ENCODE measurements at places on chromosomes 16 and 17. TPM values are rescaled to one million over a fixed set of nuclear protein-coding genes. Genes with fewer than 3 reads are reported as not detected.

GRCh38 chr17:81253358-81254131, 14.4 kb downstream of the NDUFAF8 start:
- peak; percentile 44 for DNase-seq

GRCh38 chr16:25020112-25020631, 5.0 kb upstream of the ARHGAP17 start:
- no peak for DNase-seq

- DNase-seq: peak; percentile 81
These were observed 130.8 kb downstream of the CA10 start for GRCh38 chr17:52027620-52028295.

DNA sequence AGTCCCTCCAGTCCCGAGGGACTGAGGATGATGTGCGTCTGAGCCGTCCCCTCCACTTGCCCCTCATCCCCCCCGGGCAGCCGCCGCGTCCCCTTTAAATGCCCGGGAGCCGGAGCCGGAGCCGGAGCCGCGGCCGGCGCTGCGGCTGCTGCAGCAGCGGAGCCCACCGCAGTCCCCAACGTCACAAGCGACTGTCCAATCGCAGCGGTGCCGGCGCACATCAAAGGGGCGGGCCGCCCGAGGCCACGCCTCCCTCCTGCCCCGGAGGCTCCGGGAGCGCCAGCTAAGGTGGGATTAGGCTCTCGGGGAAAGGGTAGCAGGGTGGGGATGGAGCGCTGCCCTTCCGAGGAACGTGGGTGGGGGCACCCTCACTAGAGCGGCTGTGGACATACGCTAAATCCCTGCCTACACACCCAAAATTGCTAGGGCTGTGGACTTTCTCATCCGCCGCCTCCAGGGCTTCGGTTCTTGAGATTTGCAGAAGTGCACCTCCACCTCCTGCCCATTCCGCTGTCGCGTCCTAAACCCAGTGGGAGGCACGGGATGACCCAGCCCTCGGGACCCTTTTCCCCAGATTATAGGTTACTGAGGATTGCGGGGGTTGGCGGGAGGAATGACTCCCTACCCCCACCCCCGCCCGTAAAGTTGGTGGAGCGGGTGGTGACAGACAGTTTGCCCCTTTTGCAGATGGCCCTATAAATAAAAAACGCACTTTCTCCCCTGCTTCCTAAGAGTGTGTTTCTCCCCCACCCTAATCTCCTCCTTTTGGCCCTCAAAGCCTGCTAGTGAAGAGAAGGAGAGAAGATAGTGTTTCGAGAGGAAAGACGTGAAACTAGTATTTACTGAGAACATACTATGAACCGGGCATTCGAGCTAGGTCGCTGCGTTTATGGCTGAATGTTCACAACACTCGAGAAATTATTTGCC, at the start of gene PHOSPHO1:
Gene PHOSPHO1 (minus strand): TSS at position 152 of the 927 bp plus-strand sequence. CDS start 4,096 bp downstream, outside the sequence.
- peak; percentile 87 for DNase-seq

- no peak for DNase-seq
These were observed 917 bp downstream of the YWHAE start for GRCh38 chr17:1398931-1399678.

DNA sequence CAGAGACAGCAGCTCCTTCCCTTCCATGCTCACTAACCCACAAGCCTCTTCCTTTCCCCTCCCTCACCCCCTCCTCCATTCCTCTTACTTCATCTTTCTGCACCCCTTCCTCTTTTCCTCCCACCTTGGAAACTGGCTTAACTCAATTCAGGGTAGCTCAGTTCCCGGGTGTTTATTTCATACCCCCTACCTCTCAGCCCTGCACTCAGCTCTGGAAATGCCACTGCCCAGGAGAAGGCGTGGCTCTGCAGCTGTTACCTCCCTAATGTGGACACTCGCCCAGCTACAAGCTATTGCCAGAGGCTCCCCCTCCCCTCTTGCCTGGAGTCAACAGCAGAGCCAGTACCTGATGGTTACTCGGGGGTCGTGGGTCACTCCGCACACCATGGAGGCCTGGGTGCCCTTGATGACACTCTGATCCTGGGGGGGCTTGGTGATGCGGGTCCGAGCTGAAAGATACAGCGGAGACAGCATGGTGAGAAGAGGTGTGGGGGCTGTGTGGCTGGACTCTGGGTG, 118.4 kb upstream of the CDC42EP4 start:
- no peak for DNase-seq

Gene DHRS7C
- total RNA-seq: not detected

Gene UMOD
- total RNA-seq: not detected
